Caco-2 (cell line): ENCODE measurements at places on chromosomes 3 and 15. TPM values are rescaled to one million over a fixed set of nuclear protein-coding genes. Genes with fewer than 3 reads are reported as not detected.

ONECUT1 gene
- total RNA-seq, result 0.53 and 0.68 TPM in 2 replicates

PEX11A gene
- 3.7 and 4.1 TPM in 2 replicates for total RNA-seq

- H3K27ac ChIP-seq, result no peak overlapping the region
- H3K36me3 ChIP-seq, result no peaks in the 10 kb centered on the region; the same call in 1 of the 2 replicates
- H3K4me1 ChIP-seq, result peaks cover 20% of the 10 kb centered on the region
- no peaks in the 10 kb centered on the region for H3K27me3 ChIP-seq
- no peak for DNase-seq
- no peak overlapping the region for H3K4me3 ChIP-seq
Measured at GRCh38 chr15:74788683-74789151, 6.8 kb downstream of the CSK start.

DNA sequence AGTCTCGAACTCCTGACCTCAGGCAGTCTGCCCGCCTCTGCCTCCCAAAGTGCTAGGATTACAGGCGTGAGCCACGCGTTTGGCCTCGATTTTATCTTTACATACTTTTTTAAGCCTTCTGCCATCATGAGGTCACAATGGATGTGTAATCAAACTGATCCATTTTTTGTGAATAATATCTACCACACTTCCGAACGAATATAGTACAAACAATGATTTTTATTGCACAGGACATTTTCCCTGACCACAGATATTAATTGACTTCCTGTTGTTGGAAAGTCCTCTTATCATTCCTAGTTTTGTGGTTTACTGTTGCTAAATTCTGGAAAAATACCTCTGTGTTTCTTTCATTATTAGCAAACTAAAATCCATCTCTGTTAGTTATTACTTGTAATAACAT, 68.9 kb downstream of the MINDY2 start:
- H3K36me3 ChIP-seq, result no peaks in the 10 kb centered on the region
- H3K27me3 ChIP-seq, result no peaks in the 10 kb centered on the region
- DNase-seq, result no peak
- H3K27ac ChIP-seq, result no peak overlapping the region

DNA sequence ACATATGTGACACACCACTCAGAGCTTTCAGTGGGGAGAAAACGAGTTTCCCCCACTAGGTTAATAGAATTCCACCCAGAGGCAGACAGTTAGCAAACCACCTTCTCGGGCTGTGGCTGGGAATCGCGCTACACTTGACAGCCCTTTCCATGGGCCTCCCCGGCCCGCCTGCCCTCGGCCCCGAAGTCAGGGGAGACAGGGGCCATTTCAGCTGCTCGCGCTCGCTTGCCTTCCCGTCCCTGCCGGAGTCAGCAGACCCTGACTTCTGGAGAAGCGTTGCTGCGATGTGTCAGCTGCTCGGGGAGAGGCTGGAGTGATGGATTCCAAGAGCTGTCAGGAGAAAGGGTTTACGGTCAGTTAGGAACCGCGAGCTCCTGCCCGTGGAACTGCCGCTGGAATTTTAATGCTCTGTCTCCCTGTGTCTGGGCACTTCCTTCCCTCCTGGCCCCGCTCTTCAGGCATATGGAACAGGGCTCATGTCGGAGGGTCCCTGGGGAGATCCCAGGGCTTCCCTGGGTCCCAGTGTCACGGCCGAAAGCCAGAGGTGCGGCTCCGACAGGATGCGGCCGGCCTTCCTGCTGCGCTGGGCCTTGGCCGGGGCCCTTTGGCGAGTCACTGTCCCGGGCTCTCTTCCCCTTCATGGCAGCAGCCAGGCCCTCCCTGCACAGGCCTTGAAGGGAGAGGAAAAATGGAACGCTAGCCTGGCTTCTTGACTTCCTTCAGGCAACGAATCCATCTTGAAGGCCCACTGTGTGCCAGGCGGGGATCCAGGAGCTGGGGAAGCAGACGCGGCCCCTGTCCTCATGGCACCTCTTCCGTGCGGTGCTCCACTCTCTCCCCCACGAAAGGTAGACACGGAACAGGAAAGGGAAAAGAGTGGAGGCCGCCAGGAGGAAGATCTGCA, 38.4 kb upstream of the VPS8 start:
- H3K4me1 ChIP-seq, result no peaks in the 10 kb centered on the region
- H3K27me3 ChIP-seq, result no peaks in the 10 kb centered on the region
- no peak for DNase-seq
- no peak overlapping the region for H3K4me3 ChIP-seq

KLHL40 gene
- not detected in 2 replicates for total RNA-seq

DNA sequence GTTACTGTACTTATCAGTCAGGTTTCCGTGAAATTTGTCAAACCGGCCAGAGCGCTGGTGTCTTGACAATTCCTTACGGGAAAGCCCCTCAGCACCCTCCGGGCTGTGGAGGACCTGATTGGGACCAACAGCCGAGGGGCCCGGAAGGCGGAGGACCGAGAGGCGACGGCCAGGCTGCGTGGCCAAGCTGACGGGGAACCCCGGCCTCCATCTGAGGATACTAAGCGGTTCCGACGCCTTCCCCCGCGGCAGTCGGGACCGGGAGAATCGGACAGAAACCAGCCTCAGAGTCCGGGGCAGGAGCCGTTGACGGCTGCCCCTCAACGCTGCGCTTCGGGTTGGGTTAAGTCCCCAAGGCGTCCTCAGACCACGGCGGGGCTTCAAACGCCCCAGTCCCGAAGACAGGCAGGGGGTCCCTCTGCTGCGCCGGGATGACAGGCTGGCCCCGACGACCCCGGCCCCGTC, 499 bp downstream of the ALDH1A2 start:
- no peaks in the 10 kb centered on the region for H3K4me1 ChIP-seq
- H3K4me3 ChIP-seq, result no peak overlapping the region
- no peak for DNase-seq
- H3K27me3 ChIP-seq, result no peaks in the 10 kb centered on the region
- no peak overlapping the region for H3K27ac ChIP-seq

LYZL4 gene
- total RNA-seq, result not detected in 2 replicates

- no peak overlapping the region for H3K4me3 ChIP-seq
- peaks cover 9% of the 10 kb centered on the region for H3K4me1 ChIP-seq
- no peak overlapping the region for H3K27ac ChIP-seq
- no peak for DNase-seq
- no peaks in the 10 kb centered on the region for H3K27me3 ChIP-seq
Measured at GRCh38 chr15:52673312-52673711, 5.9 kb downstream of the ATOSA start.

C2CD4A gene
- total RNA-seq, result 0.11 and 0.19 TPM in 2 replicates

DNA sequence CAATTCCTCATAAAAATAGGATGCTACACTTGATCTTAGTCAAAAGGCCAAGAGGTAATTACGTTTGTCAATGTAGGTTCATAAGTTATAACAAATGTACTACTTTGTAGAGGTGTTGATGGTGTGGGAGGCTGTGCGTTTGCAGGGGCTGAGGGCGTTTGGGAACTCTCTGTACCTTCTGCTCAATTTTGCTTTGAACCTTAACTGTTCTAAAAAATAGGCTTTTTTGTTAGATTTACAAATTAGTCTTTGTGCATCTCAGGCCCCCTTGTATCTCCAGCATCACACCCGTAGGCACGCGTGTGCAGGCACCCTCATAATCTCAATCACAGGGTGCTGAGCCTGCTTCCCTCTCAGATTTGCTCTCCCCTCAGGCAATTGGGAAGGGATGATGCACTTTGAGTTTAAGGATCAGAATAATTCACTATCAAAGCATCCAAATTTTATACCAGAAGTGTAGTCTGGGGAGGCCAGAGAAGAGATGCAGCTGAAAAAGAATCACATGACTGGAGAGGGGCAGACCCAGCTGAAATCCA, 36.1 kb upstream of the STRIT1 start:
- H3K27ac ChIP-seq, result no peak overlapping the region
- H3K4me1 ChIP-seq, result no peaks in the 10 kb centered on the region
- H3K27me3 ChIP-seq, result no peaks in the 10 kb centered on the region

ADGRG7 gene
- 2.9 and 4.2 TPM in 2 replicates for total RNA-seq

WDR49 gene
- total RNA-seq, result 0.32 and 0.51 TPM in 2 replicates
